ENCODE measurements at places on chromosomes 4 and X.

DNA sequence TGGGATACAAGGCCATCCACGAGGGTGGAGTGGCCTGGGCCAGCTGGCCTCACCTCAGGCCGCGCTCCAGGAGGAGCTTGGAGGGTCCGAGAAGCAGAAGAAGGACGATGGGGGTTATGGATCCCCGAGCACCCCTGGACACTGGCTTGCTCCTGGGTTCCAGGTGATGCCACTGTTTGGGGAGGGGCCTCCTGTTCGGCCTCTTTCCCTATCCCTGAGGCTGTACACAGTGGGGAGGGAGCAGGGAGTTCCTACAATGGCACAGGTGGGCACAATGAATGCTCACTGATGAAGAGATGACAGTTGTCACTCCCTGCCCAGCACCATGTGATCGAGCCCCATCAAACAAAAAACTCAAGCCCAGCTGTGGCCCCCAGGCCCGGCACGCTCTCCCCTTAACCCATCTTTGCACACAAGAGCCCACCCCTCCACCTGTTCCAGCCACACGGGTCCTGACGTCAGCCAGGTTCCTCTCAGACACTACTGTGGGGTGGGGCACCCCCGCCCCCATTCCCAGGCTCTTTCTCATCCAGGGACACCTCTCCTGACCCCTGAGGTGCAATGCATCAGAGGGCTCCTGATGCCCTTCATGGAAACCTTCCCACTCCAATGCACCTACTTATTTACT lies 70.3 kb downstream of the WFS1 start:
- no peak overlapping the region for H3K4me3 ChIP-seq
- peaks cover 55% of the 10 kb centered on the region for H3K27me3 ChIP-seq
- H3K4me1 ChIP-seq, result peaks cover 4% of the 10 kb centered on the region
- no peak for DNase-seq

DNA sequence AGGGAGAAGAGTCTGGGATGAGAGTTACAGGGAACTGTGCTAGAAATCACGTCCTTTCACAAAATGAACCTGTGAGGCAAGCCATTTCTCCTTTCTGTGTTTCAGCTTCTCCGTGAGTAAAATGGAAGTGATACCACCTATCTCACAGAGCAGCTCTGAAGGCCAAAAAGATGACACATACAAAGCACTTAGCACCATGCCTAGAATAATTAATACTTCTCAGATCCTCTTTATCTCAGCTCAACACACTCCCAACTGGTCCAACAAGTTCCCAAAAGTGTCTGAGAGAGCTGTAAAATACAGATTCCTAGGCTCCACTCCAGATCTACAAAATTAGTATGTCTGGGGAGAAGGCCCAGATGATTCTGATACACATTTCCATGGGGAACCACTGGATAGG lies 38.3 kb downstream of the LHFPL1 start:
- H3K27ac ChIP-seq, result no peak overlapping the region
- H3K36me3 ChIP-seq, result peaks cover 3% of the 10 kb centered on the region
- DNase-seq, result no peak
- H3K4me3 ChIP-seq, result no peak overlapping the region

DNA sequence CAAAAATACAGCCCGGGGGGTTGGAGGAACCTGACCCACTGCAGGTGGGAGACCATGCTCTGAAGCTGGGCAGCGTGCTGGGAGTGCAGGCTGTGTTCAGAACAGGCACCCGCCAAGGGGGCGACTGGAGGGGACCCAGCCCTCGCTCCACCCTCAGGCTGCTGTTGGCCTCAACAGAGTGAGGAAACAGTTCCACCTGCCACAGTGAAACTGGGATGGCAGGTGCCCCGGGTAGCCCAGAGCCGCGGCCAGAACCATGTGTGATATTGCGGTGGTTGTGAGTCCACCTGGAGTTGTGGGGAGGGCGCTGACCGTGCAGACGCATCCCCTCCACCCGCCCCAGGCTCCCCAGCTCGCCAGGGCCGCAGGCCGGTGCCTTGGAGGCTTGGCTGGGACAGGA lies 45.7 kb upstream of the PSAPL1 start:
- no peaks in the 10 kb centered on the region for H3K27me3 ChIP-seq
- H3K4me1 ChIP-seq, result no peaks in the 10 kb centered on the region
- DNase-seq, result no peak
- H3K27ac ChIP-seq, result no peak overlapping the region
- H3K4me3 ChIP-seq, result no peak overlapping the region
- H3K36me3 ChIP-seq, result no peaks in the 10 kb centered on the region

DNA sequence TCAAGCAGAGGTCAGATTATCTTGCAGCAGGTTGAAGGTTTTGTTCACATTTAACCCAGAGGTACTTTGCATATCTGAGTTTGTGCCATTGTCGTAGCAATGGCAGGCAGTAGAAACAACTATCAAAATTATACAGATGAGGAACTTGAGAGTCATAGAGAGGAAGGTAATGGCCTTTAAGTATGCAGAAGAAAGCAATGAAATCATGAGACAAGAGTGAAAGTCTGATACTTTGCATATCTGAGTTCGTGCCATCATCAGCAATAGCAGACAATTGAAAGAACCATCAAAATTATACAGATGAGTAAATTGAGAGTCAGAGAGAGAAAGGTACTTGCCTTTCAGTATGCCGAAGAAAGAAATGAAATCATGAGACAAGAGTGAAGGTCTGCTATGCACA lies 154.1 kb downstream of the NLGN4X start:
- H3K4me1 ChIP-seq, result no peaks in the 10 kb centered on the region
- H3K27ac ChIP-seq, result no peak overlapping the region
- H3K36me3 ChIP-seq, result no peaks in the 10 kb centered on the region
- DNase-seq, result no peak

DNA sequence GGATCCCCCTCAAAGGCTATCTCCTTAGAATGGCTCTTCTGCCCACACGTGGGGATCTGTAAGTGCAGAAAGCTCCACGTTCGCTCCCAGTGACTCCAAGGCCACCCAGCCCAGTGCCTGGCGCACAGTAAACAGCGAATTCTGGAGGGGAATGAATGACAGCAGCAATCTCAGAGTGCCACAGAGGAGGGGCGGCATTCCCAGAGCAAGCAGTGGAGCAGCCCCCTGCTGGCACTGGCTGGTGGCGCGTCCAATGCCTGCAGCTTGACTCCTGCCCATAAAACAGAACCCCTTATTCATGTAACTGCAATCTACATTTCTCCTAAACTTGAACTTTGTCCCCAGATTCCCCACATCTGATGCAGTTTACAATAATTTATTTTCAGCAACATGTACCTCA lies 6.9 kb upstream of the HELT start:
- no peak overlapping the region for H3K4me3 ChIP-seq
- H3K36me3 ChIP-seq, result no peaks in the 10 kb centered on the region
- no peak for DNase-seq
- H3K27ac ChIP-seq, result no peak overlapping the region

- no peak for DNase-seq
- H3K4me1 ChIP-seq, result peaks cover 14% of the 10 kb centered on the region
- H3K4me3 ChIP-seq, result no peak overlapping the region
- peaks cover 2% of the 10 kb centered on the region for H3K36me3 ChIP-seq
These were observed 1.3 kb upstream of the ARX start for GRCh38 chrX:25016938-25017598.

Measured in activated naive CD8-positive, alpha-beta T cell treated with anti-CD3 and anti-CD28 coated beads for 36 hours (primary cell).